Colonic mucosa (tissue), 4 donors: ENCODE measurements at places on chromosomes 12 and 14.

- H3K27me3 ChIP-seq: no peaks in the 10 kb centered on the region
- no peaks in the 10 kb centered on the region for H3K36me3 ChIP-seq
- no peak overlapping the region for H3K4me3 ChIP-seq
- H3K4me1 ChIP-seq: no peaks in the 10 kb centered on the region
- no peak for DNase-seq
- no peak overlapping the region for H3K27ac ChIP-seq
Measured at GRCh38 chr14:49954171-49954631, 61.3 kb downstream of the ARF6 start.

GRCh38 chr14:55416866-55417265 lies 5.2 kb upstream of the ATG14 start:
- H3K27ac ChIP-seq: no peak overlapping the region
- no peaks in the 10 kb centered on the region for H3K27me3 ChIP-seq
- H3K4me3 ChIP-seq: no peak overlapping the region
- H3K4me1 ChIP-seq: no peaks in the 10 kb centered on the region
- no peaks in the 10 kb centered on the region for H3K36me3 ChIP-seq

GRCh38 chr12:116295327-116296263 lies 18.1 kb upstream of the MED13L start:
- no peak overlapping the region for H3K4me3 ChIP-seq
- H3K36me3 ChIP-seq: no peaks in the 10 kb centered on the region
- no peak overlapping the region for H3K27ac ChIP-seq
- no peaks in the 10 kb centered on the region for H3K27me3 ChIP-seq
- DNase-seq: no peak

GRCh38 chr12:94180558-94181296 lies 32.4 kb downstream of the PLXNC1 start:
- no peaks in the 10 kb centered on the region for H3K36me3 ChIP-seq
- DNase-seq: no peak
- H3K27ac ChIP-seq: no peak overlapping the region
- peaks cover 11% of the 10 kb centered on the region for H3K4me1 ChIP-seq
- no peak overlapping the region for H3K4me3 ChIP-seq

DNA sequence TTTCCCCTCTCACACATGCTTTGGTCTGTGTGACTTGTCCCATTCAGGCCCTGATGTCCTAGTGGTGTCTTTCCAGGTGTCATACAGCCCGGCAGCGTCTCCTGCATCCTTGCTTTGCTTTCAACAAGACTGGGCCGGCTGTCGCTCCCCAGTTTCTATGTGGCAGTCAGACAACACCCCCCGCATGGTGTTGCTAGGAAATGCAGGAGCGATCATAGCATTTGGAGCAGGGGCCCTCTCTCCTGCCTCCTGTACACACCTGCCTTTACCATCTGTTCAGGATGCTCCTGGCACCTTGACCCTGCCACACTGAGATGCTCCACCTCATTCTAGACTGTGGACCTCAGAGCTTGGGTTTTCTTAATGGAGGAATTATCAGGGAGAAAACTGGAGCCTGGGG lies 29.5 kb downstream of the CACNA1C start:
- no peaks in the 10 kb centered on the region for H3K4me1 ChIP-seq
- no peaks in the 10 kb centered on the region for H3K36me3 ChIP-seq

- H3K36me3 ChIP-seq: no peaks in the 10 kb centered on the region
- DNase-seq: peak; percentile 8
- no peak overlapping the region for H3K4me3 ChIP-seq
- no peaks in the 10 kb centered on the region for H3K4me1 ChIP-seq
- H3K27ac ChIP-seq: no peak overlapping the region
- no peaks in the 10 kb centered on the region for H3K27me3 ChIP-seq
Measured at GRCh38 chr12:131197490-131197889, 243.8 kb downstream of the ADGRD1 start.

- no peaks in the 10 kb centered on the region for H3K4me1 ChIP-seq
- no peaks in the 10 kb centered on the region for H3K36me3 ChIP-seq
- H3K27me3 ChIP-seq: no peaks in the 10 kb centered on the region
- no peak overlapping the region for H3K4me3 ChIP-seq
- DNase-seq: peak; percentile 71
Measured at GRCh38 chr12:108773798-108774788, 42.8 kb upstream of the CORO1C start.

DNA sequence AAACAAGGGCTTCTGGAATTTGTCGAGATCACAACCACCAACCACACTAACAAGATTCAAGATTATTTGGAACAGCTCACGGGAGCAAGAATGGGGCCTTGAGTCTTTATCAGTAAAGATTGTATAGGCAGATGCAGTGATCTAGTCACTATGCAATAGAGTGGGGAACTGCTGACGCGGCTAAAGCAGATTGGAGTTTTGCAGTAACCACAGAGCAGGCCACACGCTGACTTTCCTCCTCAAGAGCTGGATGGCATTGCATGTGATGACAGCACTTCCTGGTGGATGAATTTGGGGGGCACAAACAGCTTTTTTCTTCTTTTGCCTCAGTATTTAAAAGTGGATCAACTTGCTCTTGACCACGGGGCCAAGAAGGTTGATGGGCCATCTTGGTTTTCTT lies 46.0 kb downstream of the KCNK13 start:
- peaks cover 5% of the 10 kb centered on the region for H3K27me3 ChIP-seq
- no peak overlapping the region for H3K4me3 ChIP-seq
- no peaks in the 10 kb centered on the region for H3K4me1 ChIP-seq
- no peak overlapping the region for H3K27ac ChIP-seq
- no peaks in the 10 kb centered on the region for H3K36me3 ChIP-seq

DNA sequence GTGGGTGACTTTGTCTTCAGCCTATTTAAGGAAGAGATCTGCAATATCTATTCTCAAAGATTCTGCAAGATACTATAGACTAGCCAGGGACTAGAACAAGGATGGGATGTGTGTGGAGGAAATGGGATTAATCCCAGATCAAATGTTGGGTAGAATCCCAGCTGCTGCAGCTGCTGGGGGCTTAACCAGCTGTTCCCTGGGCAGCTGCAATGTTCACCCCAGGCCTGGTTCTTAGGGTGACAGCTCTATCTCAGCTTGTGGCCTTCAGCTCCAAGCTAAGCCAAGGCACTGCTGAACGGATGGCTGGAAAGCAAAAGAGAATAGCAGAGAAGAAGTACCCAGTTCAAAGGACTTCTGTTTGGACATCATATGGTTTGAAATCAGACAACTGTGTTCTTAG lies 10.0 kb upstream of the RHEBL1 start:
- H3K27ac ChIP-seq: no peak overlapping the region
- no peak overlapping the region for H3K4me3 ChIP-seq
- H3K36me3 ChIP-seq: no peaks in the 10 kb centered on the region
- H3K27me3 ChIP-seq: no peaks in the 10 kb centered on the region

DNA sequence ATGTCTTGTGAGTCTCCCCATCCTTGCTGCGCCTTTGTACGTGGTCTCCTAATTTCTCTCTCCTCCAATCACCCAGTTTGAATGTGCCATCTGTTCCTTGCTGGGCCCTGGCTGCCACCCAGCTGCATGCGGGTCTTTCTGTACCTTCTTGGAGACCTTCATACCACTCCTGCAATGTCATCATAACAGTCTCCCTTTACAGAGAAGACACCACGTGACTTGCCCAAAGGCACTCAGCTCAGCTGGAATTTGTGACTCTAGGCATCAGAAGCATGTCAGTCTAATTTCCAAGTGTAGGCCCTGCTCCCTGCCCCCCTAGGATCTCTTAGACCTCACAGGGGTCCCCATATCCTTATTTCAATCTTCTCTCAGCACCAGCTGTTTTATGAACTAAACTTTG lies 284.2 kb downstream of the TTC8 start:
- no peaks in the 10 kb centered on the region for H3K4me1 ChIP-seq
- DNase-seq: no peak

GRCh38 chr14:96053248-96053599 lies 14.1 kb downstream of the C14orf132 start:
- no peaks in the 10 kb centered on the region for H3K4me1 ChIP-seq
- H3K4me3 ChIP-seq: no peak overlapping the region
- no peak overlapping the region for H3K27ac ChIP-seq

GRCh38 chr14:56059054-56059453 lies 59.2 kb upstream of the PELI2 start:
- H3K4me1 ChIP-seq: no peaks in the 10 kb centered on the region
- DNase-seq: no peak
- no peak overlapping the region for H3K4me3 ChIP-seq
- no peaks in the 10 kb centered on the region for H3K36me3 ChIP-seq
- H3K27me3 ChIP-seq: no peaks in the 10 kb centered on the region

DNA sequence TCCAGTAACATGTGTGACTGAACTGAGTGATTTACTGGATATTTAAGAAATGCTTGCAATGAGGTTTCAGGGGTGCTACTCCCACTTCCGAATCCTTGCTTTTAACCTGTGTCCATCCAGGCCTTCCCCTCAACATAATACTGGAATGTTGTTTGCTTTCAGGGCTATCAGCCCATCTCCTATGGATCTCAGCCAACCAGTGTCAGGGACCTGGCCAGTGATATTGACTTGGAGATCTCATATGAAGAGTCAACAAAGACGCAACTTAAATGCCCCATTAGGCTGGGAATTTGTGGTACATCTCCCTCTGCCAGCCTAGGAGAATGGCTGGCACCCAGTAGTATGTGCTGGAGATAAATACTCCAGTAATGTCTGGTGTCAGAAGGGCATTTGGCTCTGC lies 889 bp upstream of the IFT43 start:
- no peak overlapping the region for H3K27ac ChIP-seq
- H3K27me3 ChIP-seq: no peaks in the 10 kb centered on the region
- H3K36me3 ChIP-seq: no peaks in the 10 kb centered on the region
- DNase-seq: no peak
- no peak overlapping the region for H3K4me3 ChIP-seq

GRCh38 chr14:79608446-79608845 lies 602.9 kb downstream of the DIO2 start:
- H3K27me3 ChIP-seq: no peaks in the 10 kb centered on the region
- no peak overlapping the region for H3K4me3 ChIP-seq
- no peaks in the 10 kb centered on the region for H3K4me1 ChIP-seq
- no peak for DNase-seq

GRCh38 chr14:65156568-65157366 lies 54.5 kb upstream of the MAX start:
- H3K27ac ChIP-seq: peak overlapping the region; percentile 32
- H3K36me3 ChIP-seq: no peaks in the 10 kb centered on the region
- no peak overlapping the region for H3K4me3 ChIP-seq
- no peak for DNase-seq

- H3K27me3 ChIP-seq: no peaks in the 10 kb centered on the region
- no peak overlapping the region for H3K27ac ChIP-seq
- H3K36me3 ChIP-seq: no peaks in the 10 kb centered on the region
- no peak for DNase-seq
- H3K4me1 ChIP-seq: no peaks in the 10 kb centered on the region
Measured at GRCh38 chr12:115623764-115624334, 653.6 kb downstream of the MED13L start.

GRCh38 chr12:4434706-4435425 lies 10.7 kb downstream of the FGF6 start:
- H3K4me3 ChIP-seq: no peak overlapping the region
- no peaks in the 10 kb centered on the region for H3K36me3 ChIP-seq
- H3K4me1 ChIP-seq: no peaks in the 10 kb centered on the region
- DNase-seq: peak; percentile 15
- H3K27ac ChIP-seq: no peak overlapping the region

- no peak overlapping the region for H3K27ac ChIP-seq
- H3K27me3 ChIP-seq: no peaks in the 10 kb centered on the region
- DNase-seq: no peak
- H3K4me3 ChIP-seq: no peak overlapping the region
- H3K4me1 ChIP-seq: no peaks in the 10 kb centered on the region
- H3K36me3 ChIP-seq: no peaks in the 10 kb centered on the region
Measured at GRCh38 chr12:22539055-22539454, 5.3 kb downstream of the C2CD5 start.

GRCh38 chr12:62044450-62045135 lies 215.6 kb upstream of the USP15 start:
- no peaks in the 10 kb centered on the region for H3K4me1 ChIP-seq
- no peaks in the 10 kb centered on the region for H3K36me3 ChIP-seq
- no peak overlapping the region for H3K4me3 ChIP-seq

GRCh38 chr14:68349900-68350629 lies 442.8 kb downstream of the ZFP36L1 start:
- DNase-seq: no peak
- H3K27me3 ChIP-seq: no peaks in the 10 kb centered on the region
- H3K36me3 ChIP-seq: no peaks in the 10 kb centered on the region
- no peak overlapping the region for H3K27ac ChIP-seq
- H3K4me1 ChIP-seq: peaks cover 4% of the 10 kb centered on the region

DNA sequence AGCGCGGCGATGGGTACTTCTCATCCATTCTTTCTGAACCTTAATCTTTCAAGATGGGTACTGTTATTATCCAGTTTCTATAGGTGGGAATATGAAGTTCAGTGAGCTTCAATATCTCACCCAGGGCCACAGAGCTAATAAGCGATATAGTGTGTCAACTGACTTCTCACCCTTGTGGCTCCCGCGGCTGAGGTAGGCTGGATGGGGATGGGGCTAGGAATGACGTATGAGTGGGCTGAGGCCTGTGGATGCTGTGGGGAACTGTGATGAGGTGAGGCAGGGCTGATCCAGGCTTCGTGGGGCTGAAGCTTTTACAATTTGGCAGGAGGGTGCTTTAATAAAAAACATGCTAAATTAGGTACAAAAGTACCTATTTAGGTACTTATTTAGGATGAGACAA lies 32.9 kb upstream of the ATP23 start:
- H3K4me3 ChIP-seq: no peak overlapping the region
- no peak for DNase-seq
- no peak overlapping the region for H3K27ac ChIP-seq
- H3K36me3 ChIP-seq: no peaks in the 10 kb centered on the region

DNA sequence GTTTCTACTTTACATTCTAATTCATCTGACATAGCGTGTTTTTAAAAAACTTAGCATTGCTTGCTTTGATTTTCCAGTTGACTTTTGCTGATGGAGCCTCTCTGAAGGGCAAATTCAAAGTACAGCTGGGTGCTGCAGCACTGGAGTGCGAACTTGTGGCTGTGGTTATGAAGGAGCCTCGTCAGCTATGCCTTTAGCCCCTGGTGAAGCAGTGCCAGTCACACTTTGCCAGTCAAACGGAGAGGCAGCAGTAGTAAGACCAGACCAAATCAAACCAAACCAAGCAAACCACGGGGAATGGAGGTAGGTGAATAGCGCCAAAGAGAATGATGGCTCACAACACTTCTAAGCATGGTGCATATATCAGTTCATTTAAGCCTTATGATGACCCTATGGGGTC lies 15.1 kb upstream of the SLC38A2 start:
- no peaks in the 10 kb centered on the region for H3K27me3 ChIP-seq
- H3K27ac ChIP-seq: peak overlapping the region; percentile 19
- H3K36me3 ChIP-seq: no peaks in the 10 kb centered on the region
- H3K4me3 ChIP-seq: no peak overlapping the region
- DNase-seq: no peak

GRCh38 chr14:37972941-37973887 lies 234.5 kb upstream of the SSTR1 start:
- H3K4me3 ChIP-seq: no peak overlapping the region
- H3K27ac ChIP-seq: no peak overlapping the region
- no peaks in the 10 kb centered on the region for H3K27me3 ChIP-seq
- DNase-seq: no peak

- no peak overlapping the region for H3K27ac ChIP-seq
- DNase-seq: no peak
- H3K36me3 ChIP-seq: no peaks in the 10 kb centered on the region
- no peaks in the 10 kb centered on the region for H3K27me3 ChIP-seq
Measured at GRCh38 chr12:98408681-98409080, 106.7 kb upstream of the TMPO start.
